ENCODE measurements at places on chromosomes 12 and 14.
A peak's percentile ranks its signal among the peaks of the same experiment; 100 is the strongest.

DNA sequence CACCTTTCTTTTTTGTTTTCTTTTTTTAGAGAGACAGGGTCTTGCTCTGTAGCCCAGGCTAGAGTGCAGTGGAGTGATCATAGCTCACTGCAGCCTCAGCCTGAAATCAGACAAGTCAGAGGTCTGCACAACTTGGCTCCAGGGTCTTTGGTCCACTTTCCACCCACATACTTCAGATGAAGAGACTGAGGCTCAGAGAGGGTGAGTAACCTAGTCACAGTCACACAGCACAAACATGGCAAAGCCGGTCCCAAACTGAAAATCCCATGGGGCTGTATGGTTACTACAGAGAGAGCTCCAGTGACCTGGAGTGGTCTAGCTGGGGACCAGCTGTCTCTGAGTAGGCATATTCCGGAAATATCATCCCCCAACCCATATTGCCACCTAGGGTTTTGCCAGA lies 19.2 kb downstream of the LHX5 start:
- no peak for DNase-seq
- H3K27me3 ChIP-seq, result no peaks in the 10 kb centered on the region
- H3K36me3 ChIP-seq, result no peaks in the 10 kb centered on the region
- H3K4me1 ChIP-seq, result no peaks in the 10 kb centered on the region

DNA sequence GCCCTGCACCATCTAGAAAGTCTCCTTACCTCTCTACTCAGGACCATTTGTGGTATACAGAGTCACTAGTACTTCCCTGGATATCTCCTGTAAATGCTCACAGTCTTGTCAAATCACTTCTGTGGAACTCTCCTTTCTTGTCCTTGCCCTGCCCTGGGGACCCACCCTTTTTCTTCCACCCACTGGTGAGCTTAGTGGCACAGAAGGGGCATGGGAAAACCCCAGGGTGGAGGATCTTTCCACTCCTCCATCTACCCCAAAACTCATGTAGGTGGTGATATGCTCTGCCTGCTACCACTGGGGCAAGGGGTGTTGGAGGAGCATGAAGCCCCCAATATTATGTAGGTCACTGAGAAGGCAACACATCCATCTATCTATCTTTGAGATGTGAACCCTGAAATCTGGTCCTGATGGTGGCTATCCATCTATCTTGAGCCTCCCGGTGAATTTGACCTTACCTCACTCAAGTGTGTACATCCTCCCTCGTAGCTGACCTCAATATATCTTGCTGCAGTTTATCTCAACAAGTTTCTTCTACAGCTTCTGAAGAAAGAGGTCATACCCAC lies 943 bp downstream of the TESPA1 start:
- peaks cover 8% of the 10 kb centered on the region for H3K36me3 ChIP-seq
- H3K27ac ChIP-seq, result peak overlapping the region; percentile 95
- H3K27me3 ChIP-seq, result no peaks in the 10 kb centered on the region
- no peak for DNase-seq
- peak overlapping the region; percentile 78 for H3K4me3 ChIP-seq

DNA sequence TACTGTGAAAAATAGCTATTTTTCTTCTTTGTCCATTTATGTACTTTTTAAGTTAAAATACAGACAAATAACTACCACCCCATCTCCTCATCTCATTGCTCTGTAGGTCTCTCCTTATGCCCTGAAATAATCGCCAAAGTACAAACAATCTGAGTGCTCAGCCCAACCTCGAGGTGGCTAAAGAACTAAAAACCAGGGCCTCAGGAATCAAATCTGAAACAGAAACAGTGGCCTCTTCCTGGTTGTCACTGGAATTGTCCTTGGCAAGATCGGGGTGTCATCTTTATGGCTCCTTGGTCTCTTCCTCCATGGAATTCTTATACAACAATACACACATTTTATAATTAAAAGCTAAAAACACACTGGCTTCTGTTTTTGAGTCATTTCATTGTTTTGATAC lies 182.4 kb downstream of the ASCL1 start:
- H3K27me3 ChIP-seq, result no peaks in the 10 kb centered on the region
- H3K36me3 ChIP-seq, result no peaks in the 10 kb centered on the region
- H3K27ac ChIP-seq, result no peak overlapping the region
- no peak for DNase-seq
- no peaks in the 10 kb centered on the region for H3K4me1 ChIP-seq

GRCh38 chr12:66603461-66603860 lies 75.4 kb downstream of the GRIP1 start:
- no peaks in the 10 kb centered on the region for H3K36me3 ChIP-seq
- no peak for DNase-seq
- H3K27me3 ChIP-seq, result no peaks in the 10 kb centered on the region
- no peaks in the 10 kb centered on the region for H3K4me1 ChIP-seq
- no peak overlapping the region for H3K27ac ChIP-seq

- no peak for DNase-seq
- H3K36me3 ChIP-seq, result no peaks in the 10 kb centered on the region
- H3K4me3 ChIP-seq, result no peak overlapping the region
- no peaks in the 10 kb centered on the region for H3K27me3 ChIP-seq
- H3K4me1 ChIP-seq, result no peaks in the 10 kb centered on the region
- no peak overlapping the region for H3K27ac ChIP-seq
Observed at GRCh38 chr12:42744539-42745182, 155.1 kb upstream of the PRICKLE1 start.

DNA sequence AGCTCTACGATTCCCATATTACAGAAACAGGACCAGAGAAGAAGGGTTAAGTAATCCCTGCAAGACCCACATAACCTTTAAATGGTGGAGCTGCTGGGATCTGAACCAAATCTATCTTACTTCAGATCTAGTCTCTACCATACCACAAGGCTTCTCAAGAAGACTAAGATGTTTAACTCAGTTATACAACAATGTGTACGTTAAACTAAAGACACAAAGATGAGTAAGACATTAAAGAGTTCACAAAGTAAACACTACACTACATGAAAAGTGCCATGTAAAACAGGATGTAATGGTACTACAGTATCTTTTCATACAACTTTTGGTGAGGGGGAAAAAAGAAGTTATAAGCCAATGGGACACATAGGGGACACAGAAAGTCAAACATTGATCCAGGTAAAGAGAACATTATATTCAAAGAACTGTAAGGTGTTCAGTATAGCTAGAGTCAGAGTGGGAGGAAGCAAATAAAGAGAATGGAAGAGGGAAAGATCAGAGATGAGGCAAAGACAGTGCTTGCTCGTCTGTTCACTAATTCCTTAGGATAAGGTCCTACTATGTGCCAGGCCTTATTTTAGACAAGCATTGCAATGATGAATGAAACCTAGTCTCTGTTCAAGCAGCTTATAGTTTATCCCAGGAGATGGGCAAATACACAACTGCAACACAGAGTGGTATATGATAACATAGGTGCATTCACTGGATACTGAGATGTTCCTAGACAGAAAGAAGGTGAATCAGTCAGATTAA lies 7.7 kb downstream of the TMED10 start:
- peaks cover 3% of the 10 kb centered on the region for H3K4me1 ChIP-seq
- no peak for DNase-seq
- no peaks in the 10 kb centered on the region for H3K27me3 ChIP-seq
- no peak overlapping the region for H3K27ac ChIP-seq
- H3K36me3 ChIP-seq, result peaks cover 2% of the 10 kb centered on the region

- no peaks in the 10 kb centered on the region for H3K27me3 ChIP-seq
- peak; percentile 75 for DNase-seq
Observed at GRCh38 chr12:3803865-3804472, 51.1 kb upstream of the CRACR2A start.

- DNase-seq, result peak; percentile 59
- no peak overlapping the region for H3K4me3 ChIP-seq
- no peak overlapping the region for H3K27ac ChIP-seq
- H3K4me1 ChIP-seq, result peaks cover 10% of the 10 kb centered on the region
- H3K36me3 ChIP-seq, result no peaks in the 10 kb centered on the region
Observed at GRCh38 chr12:103114296-103115055, 157.0 kb downstream of the ASCL1 start.

GRCh38 chr12:109329686-109330085 lies 18.0 kb upstream of the MYO1H start:
- H3K27ac ChIP-seq, result no peak overlapping the region
- DNase-seq, result no peak
- no peaks in the 10 kb centered on the region for H3K36me3 ChIP-seq
- no peak overlapping the region for H3K4me3 ChIP-seq
- no peaks in the 10 kb centered on the region for H3K27me3 ChIP-seq

- DNase-seq, result no peak
- H3K4me3 ChIP-seq, result no peak overlapping the region
- no peaks in the 10 kb centered on the region for H3K4me1 ChIP-seq
- no peak overlapping the region for H3K27ac ChIP-seq
- H3K36me3 ChIP-seq, result no peaks in the 10 kb centered on the region
Observed at GRCh38 chr12:127205781-127206555, 1061.0 kb upstream of the TMEM132C start.

DNA sequence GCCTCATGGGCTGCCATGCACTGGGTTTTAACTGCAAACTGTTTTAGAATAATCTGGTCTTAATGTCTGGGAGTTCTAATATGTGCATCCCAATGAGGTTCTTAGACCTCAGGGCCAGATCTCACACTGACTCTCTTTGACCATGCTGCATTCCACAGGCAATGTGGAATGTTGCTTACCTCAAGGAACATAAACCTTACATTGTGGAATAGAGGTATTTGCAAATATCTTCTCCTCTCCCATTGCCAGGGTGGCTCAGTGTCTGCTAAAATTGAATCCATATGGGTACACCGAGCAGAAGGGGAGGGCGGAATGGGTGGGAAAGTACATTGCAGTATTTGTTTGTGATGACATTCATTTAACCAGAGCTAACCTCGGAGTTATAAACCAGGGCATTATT lies 78.6 kb downstream of the CHST11 start:
- DNase-seq, result no peak
- H3K36me3 ChIP-seq, result no peaks in the 10 kb centered on the region
- H3K27me3 ChIP-seq, result no peaks in the 10 kb centered on the region
- no peak overlapping the region for H3K4me3 ChIP-seq

DNA sequence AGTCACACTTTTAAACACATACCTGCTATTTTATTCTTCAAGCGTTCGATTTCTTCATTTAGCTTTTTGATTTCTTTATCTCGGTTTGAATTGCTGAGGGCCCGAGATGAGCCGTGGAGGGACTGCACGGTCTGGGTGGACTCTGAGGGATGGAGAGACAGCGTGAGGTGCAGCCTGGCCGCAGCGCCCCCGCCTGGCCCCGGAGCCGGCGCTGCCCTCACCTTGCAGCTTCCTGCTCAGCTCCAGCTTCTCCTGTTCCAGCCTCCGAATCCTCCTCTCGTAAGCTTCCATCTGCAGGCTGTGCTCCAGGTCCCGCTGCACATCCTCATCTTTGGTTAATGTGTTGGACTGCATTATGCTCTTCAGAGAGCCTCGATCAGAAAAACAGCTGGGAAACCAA lies 53.2 kb downstream of the AMN start:
- H3K36me3 ChIP-seq, result no peaks in the 10 kb centered on the region
- no peaks in the 10 kb centered on the region for H3K27me3 ChIP-seq
- H3K4me3 ChIP-seq, result no peak overlapping the region

DNA sequence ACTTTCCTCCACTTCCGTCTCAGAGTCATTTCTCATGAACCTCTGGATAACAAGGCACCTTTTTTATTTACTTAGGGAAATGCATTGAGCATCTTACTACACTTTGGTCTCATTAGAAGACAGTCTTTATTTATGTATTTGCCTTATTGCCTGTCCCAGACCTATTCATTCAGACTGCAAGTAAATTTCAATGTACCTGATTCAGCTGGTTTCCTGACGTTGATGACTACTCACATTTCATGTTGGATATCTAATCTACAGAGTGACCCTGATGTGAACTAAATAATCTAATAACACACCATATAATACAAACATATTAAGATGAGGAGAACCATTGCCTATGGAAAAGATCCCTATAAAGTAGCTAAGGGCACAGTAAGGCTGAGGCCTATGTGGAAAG lies 267.7 kb downstream of the SLC6A15 start:
- no peak for DNase-seq
- no peaks in the 10 kb centered on the region for H3K36me3 ChIP-seq
- no peaks in the 10 kb centered on the region for H3K27me3 ChIP-seq
- H3K4me3 ChIP-seq, result no peak overlapping the region
- H3K4me1 ChIP-seq, result no peaks in the 10 kb centered on the region

DNA sequence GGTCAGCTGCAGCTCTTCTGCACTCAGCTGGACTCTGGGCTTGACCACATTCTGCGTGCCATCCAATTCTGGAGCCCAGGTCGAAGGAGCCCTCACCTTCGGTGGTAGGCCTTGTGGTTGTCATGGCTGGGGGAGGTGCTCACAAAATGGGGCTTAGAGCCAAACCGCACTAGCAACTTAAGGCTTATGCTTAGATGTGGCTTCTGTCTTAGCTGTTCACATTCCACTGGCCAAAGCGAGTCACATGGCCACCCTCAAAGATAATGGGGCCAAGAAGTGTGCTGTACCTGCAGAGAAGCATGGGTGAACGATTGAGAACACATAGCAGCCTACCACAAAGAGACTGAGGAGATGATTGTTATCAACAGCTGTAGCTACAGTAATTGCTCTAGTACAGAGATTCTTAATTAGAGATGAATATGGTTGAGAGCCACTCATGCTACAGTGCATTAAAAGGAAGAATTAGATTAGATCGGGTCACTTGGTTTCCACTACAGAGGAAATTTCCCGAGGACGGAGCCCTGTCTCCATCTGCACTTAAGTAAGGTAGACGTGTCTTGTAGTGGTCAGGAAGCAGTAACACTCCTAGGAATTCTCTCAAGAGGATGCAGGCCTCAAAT lies 334.6 kb upstream of the FKBP4 start:
- H3K27me3 ChIP-seq, result no peaks in the 10 kb centered on the region
- H3K36me3 ChIP-seq, result no peaks in the 10 kb centered on the region
- no peak overlapping the region for H3K4me3 ChIP-seq
- H3K4me1 ChIP-seq, result no peaks in the 10 kb centered on the region
- no peak overlapping the region for H3K27ac ChIP-seq

GRCh38 chr14:59664741-59665140 lies 88.1 kb upstream of the CCDC175 start:
- H3K4me3 ChIP-seq, result no peak overlapping the region
- H3K27ac ChIP-seq, result no peak overlapping the region
- DNase-seq, result no peak
- no peaks in the 10 kb centered on the region for H3K27me3 ChIP-seq
- no peaks in the 10 kb centered on the region for H3K36me3 ChIP-seq

- no peak for DNase-seq
- H3K4me1 ChIP-seq, result no peaks in the 10 kb centered on the region
- H3K27ac ChIP-seq, result no peak overlapping the region
- no peaks in the 10 kb centered on the region for H3K36me3 ChIP-seq
- no peak overlapping the region for H3K4me3 ChIP-seq
Observed at GRCh38 chr12:85603556-85603955, 232.7 kb downstream of the RASSF9 start.

GRCh38 chr14:37232907-37233481 lies 35.3 kb downstream of the MIPOL1 start:
- no peak overlapping the region for H3K27ac ChIP-seq
- H3K4me3 ChIP-seq, result no peak overlapping the region
- no peaks in the 10 kb centered on the region for H3K36me3 ChIP-seq
- H3K4me1 ChIP-seq, result no peaks in the 10 kb centered on the region
- no peaks in the 10 kb centered on the region for H3K27me3 ChIP-seq

DNA sequence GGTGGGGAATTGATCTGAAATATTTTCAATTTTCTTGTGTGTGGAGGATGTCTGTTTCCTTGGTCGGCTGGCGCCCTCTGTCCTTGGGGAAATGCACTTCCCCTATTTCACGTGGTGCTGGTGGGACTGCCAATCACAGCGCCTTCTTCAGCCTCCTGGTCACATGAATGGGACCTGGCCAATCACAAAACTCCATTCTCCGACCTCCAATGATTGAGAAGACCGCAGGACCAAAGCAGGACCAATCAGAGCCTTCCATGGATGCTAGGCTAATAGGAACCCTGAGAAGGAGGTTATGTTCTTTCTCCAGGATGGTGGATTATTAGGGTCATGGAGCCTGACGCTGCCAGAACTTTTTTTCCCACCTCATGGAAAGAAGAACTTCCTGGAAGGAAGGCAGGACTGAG lies 188.7 kb downstream of the TTC8 start:
- no peak overlapping the region for H3K27ac ChIP-seq
- H3K36me3 ChIP-seq, result no peaks in the 10 kb centered on the region
- no peak overlapping the region for H3K4me3 ChIP-seq
- DNase-seq, result no peak
- H3K27me3 ChIP-seq, result no peaks in the 10 kb centered on the region

Data from B cell (primary cell).